ENCODE measurements at places on chromosomes 4 and X.

- DNase-seq = no peak
Observed at GRCh38 chr4:86556791-86557415, 37.2 kb upstream of the PTPN13 start.

- DNase-seq = no peak
Observed at GRCh38 chr4:147736458-147736857, 4.6 kb downstream of the ARHGAP10 start.

DNA sequence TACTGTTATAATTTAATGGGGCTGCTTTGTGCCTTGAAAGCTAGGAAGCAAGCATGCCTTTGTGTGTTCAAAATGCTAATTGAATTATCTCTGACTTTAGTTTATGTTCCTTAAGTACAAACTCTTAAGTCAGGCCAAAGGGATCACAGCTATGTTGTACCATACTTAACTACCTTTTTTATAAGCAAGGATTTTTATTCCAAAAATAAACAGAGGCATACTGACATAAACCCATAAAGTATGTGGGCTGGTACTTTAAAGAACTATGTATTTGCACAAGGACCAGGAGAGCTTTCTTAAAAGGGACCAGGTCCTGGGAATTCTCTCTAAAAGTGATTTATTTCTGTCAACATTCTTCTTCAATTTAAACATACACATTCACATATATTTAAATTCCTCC lies 57.8 kb upstream of the HCCS start:
- DNase-seq = no peak

GRCh38 chrX:118047446-118048186 lies 69.0 kb downstream of the KLHL13 start:
- no peak for DNase-seq

- no peak for DNase-seq
Observed at GRCh38 chr4:176638992-176639391, 153.7 kb downstream of the VEGFC start.

DNA sequence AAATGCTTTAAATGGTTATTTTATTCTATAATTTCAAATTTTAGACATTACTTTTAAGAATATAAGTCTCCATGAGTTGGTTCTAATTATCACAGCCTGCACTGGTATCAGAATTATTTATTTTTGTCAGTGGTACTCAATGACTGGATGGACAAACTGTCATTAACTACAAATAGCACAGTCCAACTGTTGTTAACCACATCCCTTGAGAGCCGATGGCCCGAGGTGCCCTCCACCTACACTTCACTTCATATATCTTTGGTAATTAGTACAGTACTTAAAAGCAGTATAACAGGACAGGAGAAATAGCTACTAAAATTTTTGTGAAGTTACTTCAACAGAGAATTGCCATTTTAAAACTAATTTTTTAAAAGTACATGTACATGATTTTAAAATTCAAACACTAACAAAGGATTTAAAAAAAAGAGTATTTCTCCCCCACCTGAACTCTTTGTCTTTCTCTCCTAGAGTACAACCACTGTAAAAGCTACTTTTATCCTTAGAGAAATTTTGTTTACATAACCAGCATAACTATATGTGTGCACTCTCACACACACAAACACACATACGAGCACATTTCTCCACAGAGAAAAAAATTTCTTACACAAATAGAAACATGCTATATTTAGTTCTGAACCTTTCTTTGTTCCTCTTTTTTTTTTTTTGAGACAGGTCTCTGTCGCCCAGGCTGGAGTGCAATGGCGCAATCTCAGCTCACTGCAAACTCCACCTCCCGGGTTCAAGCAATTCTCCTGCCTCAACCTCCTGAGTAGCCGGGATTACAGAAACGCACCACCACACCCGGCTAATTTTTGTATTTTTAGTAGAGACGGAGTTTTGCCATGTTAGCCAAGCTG lies 6.5 kb downstream of the TIFA start:
- no peak for DNase-seq

DNA sequence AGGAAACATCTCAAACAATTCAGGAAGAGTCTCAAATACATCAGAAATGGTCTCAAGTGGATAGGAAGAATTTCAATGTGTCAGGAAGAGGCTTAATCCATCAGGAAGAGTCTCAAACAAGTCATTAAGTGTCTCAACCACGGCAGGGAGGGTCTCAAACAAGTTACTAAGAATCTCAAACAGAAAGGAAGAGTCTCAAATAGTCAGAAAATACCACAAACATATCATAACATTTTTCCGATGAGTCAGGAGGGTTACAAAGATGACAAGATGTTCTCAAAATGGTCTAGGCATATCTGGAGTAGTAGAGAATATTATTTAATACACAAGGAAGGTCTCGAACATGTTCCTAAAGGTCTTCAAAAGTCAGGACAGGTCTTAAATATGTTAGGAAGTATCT lies 109.3 kb upstream of the USP9X start:
- no peak for DNase-seq

DNA sequence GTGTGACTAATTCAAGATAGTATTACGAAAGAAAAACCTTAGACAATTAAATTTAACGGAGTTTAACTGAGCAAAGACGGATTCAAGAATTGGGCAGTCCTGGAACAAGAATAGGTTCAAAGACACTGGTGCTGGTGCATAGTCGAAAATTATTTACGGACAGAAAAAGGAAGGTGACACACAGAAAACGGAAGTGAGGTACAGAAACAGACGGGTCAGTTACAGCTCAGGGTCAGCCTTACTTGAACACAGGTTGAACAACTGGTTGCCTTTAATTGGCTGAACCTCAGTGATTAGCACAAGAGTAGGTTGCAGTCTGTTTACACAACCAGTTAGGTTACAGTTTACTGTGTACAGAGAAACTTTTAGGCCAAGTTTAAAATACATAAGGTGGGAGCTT lies 31.5 kb downstream of the KLHL8 start:
- no peak for DNase-seq

GRCh38 chr4:83378419-83378818 lies 43.8 kb upstream of the HPSE start:
- no peak for DNase-seq

DNA sequence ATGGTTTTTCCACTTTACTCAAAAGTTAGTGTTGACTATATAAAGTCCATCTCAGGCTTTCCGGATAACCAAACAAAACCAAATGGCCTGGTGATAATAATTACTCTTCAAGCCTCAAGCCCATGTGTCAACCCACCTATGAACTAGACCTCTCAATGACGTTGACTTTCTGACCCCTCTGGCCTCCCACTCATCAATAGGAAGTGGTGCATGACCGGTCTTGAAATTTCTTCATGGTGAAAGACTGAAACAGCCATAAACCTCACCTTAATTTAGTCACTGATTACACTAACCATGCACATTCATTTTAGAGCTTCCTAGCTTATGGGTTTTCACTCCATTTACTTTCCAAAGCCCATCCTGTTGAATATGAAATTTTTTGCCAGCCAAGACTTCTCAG lies 276.0 kb downstream of the KLHL13 start:
- DNase-seq = no peak

DNA sequence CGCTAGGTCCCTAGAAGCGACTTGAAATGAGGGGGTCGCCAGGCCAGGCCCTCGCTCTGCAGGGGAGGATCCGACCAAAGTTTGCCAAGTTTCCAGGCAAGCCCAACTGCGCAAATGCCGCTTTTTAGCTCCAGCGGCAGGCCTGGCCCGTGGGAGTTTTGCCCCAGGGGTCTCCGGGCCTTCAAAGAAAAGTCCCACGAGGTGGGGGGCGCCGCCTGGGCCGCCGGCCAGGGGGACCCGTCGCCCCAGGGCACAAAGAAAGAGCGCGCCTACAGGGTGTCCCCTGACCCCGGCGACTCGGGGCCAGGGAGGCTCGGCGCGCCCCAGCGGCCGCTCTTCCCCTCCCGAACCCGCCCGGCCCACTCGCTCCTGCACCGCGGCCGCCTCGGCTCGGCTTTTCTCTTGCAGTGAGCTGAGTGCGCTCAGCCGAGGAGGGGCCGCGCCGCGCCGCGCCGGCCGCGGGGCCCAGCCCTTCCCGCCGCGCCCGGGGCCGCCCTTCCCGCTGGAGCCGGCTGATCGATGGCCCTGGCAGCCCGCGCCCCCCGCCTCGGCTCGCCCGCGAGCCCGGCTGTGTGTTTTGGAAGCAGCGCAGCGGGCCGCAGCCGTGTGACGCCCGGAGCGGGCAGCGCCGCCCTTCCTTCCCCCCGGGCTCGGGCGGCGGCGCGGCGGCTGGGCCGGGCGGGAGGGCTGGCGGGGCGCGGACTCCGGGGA lies 754 bp upstream of the KLF3 start:
- no peak for DNase-seq

- DNase-seq = no peak
Observed at GRCh38 chr4:147192679-147193078, 247.0 kb upstream of the TTC29 start.

- DNase-seq = peak; percentile 27
Observed at GRCh38 chrX:79081895-79082512, 62.5 kb upstream of the GPR174 start.

DNA sequence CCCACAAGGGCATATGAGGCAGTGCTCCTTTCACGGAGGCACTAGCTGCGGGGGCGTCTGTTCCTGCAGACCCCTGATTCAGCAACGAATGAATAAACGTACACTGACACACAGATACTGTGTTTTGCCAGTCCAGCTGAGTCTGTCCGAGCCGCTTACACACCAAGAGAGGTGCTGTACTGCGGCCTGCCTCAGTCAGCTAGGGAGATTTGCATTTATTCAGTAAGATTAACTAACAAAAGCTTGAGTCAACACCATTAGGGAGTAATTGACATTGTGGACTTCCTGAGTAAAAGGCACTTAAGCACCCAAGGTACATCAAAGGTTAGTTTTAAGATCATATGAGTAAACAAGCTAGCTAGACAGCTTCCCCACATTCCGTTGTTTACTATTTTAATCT lies 31.0 kb upstream of the BEX4 start:
- DNase-seq = no peak

- DNase-seq = no peak
Observed at GRCh38 chr4:1523033-1523432, 116.8 kb upstream of the NKX1-1 start.

GRCh38 chrX:97682991-97683840 lies 799.5 kb downstream of the RPA4 start:
- no peak for DNase-seq

GRCh38 chr4:148893095-148893494 lies 450.9 kb upstream of the NR3C2 start:
- DNase-seq = no peak

DNA sequence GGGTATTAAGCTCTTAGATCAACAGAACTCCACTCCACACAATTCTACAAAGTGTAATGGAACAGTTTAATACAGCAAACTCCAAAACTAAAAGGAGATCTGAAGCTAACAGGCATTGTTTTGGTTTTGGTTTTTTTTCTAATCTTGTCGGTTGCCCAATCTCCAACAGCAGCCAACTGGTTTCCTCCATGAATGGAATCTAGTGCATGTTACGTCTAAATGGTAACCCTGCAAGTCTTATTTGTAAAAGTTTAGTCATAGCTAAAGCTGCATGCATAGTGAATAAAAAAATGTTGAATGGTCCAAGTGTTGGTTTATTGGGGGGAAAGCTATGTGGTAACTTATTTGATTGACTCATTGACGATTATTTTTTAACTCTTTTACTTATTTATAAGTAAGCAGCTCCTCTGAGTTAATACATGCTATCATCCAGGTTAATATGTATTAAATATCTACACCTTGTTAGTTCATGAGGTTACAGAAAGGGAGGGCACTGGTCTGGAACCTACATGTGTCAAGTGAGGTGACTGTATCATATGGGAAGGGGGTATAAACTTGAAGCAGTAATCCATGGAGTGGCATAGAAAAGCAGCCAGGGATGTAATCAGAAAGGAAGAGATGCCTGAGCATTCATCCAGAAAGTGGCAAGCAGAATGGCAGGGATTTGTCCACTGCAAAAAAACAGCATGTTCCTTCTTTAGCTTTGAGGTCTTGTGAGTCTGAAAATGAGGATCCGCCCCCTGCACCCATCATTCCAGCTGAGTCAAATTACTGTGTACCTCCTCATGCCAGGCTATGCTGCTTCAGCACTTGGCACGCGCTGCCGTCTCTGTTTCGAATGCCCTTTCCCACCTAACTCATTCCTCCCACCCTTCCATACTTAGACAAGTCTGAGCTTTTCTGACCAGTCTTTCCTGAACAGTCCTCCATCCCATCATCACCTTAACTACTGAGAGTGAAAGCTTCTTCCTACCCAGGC lies 81.7 kb downstream of the PDGFC start:
- DNase-seq = no peak

GRCh38 chrX:13128104-13128503 lies 83.7 kb upstream of the FAM9C start:
- DNase-seq = no peak

GRCh38 chrX:11509786-11510185 lies 155.9 kb downstream of the ARHGAP6 start:
- no peak for DNase-seq

DNA sequence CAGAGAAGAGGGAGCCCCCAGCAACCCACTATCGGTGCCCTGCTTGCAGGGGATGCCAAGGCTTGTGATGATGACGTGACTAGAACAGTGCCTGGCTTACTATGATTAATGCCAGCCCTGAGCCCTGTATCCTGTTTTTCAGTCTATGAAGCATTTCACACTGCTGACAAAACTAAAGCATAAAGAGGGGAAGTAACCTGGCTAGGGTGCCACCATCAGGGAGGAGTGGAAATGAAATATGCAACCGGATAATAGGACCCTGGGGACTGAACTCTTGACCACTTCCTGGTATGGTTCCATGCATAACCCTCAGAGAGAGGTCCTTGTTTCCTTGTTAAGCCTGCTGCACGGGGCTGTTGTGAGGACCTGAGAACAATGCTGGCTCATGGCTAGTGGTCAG lies 50.3 kb downstream of the MED28 start:
- no peak for DNase-seq

GRCh38 chrX:29242856-29243255 lies 655.6 kb downstream of the IL1RAPL1 start:
- no peak for DNase-seq

GRCh38 chrX:123685232-123685631 lies 47.6 kb downstream of the THOC2 start:
- no peak for DNase-seq

GRCh38 chrX:38249965-38250364 lies 29.3 kb upstream of the SRPX start:
- DNase-seq = no peak

DNA sequence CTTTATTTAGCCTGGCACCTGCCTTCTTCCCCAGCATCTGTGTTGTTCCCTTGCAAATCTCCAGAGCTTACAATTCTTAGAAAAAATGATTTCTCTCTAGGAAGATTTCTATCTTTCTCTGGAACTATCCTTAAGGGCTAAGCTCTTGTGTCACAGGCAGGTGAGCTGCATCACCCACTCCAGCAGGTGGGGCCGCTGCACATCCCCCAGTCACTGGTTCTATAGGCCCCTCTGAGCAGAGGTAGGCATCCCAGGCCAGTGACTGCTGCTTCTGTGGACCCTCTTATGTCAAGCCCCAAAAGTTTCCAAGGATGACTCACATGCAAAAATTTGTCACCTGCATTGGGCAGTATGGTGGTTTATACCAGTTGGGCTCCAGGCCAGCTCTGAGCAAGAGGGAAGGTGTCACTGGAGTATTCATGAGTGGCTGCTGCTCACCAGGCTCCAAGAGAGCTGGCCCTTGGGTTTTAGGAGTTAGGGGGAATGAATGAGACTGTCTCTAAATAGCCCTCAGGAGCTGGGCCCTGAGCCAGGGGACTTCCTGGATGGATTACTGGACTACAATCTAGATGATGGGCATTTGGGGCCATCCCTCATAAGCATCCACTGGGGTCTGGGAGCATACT lies 208.1 kb upstream of the EOLA2 start:
- no peak for DNase-seq
